Stimulated activated CD8-positive, alpha-beta memory T cell treated with anti-CD3 and anti-CD28 coated beads, Interleukin-4, amount 100 ng/mL, for 1 hour (primary cell): ENCODE measurements at places on chromosomes 1 and 21.

DNA sequence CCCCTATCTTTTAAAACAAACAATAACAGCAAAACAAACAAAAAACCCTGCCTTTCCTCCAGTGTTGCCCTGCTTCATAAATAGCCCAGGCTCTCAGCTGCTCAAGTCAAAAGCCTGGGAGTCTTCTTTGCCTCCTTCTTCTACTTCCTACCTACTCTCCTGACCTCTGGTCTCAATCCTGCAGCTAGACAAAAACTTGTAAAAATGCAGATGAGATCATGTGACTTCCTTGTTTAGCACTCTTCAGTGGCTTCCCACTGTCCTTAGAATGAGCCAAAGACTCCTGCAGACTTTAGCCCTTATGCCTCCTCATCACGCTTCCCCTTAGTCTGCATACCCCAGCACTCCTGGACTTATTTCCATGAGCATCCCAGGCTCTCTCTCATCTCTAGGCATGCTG lies 55.0 kb upstream of the ZNF644 start:
- no peak for DNase-seq

- DNase-seq: no peak
Observed at GRCh38 chr1:228697207-228698016, 37.9 kb upstream of the RHOU start.

DNA sequence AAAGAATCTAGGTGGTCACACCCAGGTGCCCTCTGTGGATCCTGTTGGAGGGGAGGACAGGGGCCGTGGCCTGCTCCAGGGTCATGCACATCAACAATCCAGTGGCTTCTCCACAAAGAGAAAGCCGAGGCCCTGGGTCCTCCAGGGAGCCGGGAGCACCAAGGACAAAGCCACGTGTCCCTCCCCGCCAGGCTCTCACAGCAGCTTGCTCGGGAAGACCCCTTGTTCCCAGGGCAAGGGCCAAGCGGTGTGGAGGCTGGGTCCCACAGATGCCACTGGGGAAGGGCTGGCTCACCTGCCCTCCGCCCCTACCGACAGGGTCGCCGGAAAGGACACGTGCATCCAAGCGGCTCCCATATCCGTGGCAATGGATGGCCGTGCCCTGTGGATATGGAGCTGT lies 192.9 kb upstream of the VAMP3 start:
- DNase-seq: no peak

DNA sequence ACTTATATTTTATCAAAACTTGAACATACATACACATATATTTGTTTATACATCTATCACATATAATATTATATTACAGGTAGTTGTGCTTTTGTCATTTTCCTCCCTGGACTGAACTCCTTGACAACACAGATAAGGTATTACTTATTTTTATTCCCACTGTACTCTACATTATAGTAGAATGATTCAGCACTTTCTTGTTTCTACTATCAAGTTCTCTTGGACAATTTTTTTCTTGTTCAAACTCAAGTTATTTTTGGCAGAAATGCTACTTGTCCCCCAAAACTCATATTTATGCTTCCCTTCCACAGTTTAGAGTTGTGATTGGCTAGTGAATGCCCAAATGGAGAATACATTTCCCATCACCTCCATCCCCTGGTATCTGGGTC lies 10.8 kb upstream of the PTPRC start:
- DNase-seq: no peak

DNA sequence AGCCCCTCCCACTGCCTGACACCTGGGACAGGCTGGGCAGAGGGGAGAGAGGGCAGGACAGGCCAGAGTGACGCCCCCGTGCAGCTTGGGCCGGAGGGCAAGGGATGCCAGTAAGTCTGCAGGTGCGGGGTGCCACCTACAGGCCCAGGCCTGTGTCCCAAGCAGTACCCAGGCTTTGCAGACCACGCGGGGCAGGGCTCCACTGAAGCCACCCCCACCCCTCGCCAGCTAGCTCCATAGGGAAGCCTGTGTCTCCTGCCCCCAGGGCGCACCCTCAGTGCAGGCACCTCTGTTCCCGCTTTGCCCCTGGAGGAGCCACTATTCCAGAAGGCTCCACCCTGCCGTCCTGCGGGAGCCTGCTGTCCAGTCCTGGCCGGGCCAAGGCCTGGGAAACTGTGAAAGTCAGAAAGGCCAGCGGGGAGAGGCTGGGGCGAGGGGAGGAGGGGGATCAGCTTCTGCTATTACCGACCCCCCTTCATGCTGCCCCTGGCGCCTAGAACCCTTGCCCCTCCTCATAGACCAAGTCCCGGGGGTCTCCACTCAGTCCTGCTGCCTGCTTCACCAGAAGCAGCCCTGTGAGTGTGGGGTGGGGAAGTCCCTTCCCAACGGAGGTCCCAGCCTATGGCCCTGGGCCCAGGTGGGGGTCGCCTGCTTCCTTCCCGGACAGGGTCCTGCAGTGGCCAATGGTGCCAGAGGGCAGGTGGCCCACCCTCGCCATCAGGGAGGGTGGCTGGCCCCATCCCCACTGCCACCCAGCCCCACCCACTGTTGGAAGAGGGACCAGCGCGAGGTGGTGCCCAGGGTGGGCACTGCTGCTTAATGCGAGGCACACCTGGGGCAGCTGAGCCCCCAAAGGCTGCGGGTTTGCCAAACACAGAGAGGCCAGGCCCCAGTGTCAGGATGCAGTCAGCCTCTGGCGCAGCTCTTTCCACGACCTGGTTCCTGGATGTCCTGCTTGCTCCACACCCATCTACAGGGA lies 54.4 kb downstream of the KCNAB2 start:
- no peak for DNase-seq

DNA sequence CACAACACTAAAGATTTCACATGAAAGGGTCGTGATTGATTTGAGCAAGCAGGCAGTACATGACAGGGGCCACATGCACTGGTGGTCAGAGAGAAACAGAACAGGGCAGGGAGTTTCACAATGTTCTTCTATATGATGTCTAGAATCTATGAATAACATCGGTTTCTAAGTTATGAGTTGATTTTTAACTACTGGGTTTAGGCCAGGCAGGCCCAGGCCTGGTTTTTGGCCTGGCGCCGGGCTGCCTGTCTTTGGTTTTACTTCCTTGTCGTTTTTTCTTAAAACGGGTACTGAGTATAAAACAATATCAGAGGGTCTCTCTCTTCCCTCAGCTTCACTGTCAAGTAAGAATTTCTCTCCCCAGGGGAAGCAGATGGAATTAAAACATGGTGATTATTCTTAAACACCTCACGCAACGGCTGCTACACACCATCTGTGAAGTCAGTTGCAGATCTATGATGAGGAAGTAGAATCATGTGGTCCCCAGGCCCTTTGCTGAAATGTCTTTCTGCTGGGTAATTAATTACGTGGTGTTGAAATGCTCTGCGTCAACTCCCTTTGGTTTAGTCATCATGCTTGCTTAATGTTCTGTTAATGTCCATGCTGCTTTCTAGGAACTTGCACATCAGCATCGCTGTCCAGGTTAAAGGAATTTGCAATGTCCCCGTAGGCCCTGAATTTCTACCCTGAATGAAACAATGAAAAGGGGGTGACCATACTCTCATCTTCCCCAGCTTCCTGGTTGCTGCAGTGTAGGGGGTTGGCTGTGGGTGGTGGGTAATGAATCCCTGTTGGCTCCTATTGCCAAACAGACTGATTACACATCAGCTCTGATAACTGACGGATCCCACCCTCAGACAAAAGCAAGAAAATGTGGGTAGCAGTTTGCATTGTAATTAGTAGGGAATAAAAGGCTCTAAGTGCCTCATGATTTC lies 70.3 kb downstream of the SERINC2 start:
- no peak for DNase-seq

DNA sequence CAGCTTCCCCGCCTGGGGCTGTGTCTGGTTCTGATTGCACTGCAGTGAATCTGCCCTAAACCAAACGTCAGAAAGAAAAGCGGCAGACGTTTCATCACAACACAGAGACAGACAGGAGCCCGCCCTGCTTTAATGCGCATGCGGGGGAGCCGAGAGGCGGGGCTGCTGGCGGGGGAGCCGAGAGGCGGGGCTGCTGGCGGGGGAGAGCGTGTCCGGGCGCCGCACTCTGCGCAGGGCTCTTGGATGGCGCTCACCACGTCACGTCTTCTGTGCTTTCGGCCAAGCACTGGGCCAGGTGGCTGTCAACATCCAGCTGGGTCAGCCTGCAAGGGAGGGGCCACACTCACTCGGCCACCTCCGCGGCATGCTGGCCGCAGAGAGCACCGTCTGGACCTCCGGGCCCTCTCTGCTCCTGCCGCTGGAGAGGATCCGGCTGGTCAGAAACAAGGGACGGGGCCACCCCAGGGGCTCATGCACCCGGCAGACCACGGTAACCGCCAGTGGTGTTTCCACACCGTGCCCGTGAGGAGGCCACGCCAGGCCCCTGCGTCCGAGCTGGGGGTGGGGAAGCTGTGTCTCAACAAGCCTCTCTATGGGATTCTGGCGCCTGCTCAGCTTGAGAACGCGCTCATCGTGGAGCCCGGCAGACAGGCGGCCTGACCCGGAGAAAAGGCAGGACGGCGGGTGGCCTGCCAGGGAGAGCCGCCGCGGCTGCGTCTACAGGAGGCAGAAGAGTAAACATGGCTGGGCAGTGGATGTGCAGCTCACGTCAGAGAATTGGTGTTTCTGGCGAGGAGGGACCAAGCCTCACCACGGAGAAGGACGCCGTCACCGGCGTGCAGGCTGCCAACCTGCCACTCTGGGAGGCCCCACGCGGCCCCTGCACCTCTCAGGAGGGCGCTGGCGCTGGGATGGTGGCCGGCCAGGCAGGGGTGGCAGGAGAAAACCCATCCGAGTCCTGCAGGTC lies 4.8 kb downstream of the FAAP20 start:
- DNase-seq: peak; percentile 62

- no peak for DNase-seq
Observed at GRCh38 chr1:207454046-207454964, at the start of gene CR2. TSS of gene CR2 (plus strand) at chr1:207454328. CDS start at chr1:207454419, 91 bp downstream.

DNA sequence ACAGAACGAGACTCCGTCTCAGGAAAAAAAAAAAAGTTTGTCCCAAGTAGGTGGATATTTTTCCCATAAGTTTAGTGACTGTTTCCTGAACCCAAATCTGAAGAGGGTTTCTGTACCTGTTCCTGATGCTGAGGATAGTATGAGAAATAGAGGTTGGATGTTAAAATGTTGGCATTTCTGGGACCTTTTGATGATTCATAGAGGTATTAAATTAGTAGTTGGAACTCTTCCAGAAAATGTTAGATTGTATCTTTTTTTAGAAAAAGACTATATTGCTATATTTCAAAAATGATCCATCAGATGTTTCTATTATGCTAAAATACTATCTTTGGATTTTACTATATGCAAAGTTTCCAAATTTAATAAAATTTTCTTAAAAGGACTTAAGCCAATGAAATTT lies 2.9 kb upstream of the CENPL start:
- DNase-seq: no peak

DNA sequence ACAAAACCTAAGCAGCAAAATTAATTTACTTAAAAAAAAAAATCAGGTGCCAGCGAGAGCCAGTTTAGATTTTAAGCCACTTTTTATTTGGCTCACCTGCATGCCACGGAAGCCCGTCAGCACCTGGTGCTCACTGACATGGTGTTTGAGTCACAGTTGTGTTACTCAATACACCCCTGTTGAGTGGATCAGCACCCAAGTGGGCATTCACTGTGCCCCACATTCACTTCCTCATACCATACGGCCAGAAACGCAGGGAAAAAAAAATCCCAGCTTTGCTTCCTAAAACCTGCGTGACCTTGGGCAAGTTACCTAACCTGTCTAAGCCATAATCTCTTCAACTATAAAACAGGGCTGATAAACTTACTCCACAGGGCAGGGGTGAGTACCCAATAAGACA lies 42.8 kb upstream of the SIM2 start:
- no peak for DNase-seq

- DNase-seq: no peak
Observed at GRCh38 chr1:1402072-1402900, 3.2 kb upstream of the CCNL2 start.

- no peak for DNase-seq
Observed at GRCh38 chr1:81812712-81813111, 12.0 kb downstream of the ADGRL2 start.

GRCh38 chr1:47443530-47444296 lies 5.9 kb downstream of the FOXD2 start:
- no peak for DNase-seq

- no peak for DNase-seq
Observed at GRCh38 chr1:197770243-197770642, 5.0 kb downstream of the DENND1B start.

GRCh38 chr1:51344602-51345299 lies 14.4 kb upstream of the TTC39A start:
- no peak for DNase-seq
